ENCODE measurements at places on chromosomes 2 and 18.

- no peak for DNase-seq
These were observed 23.3 kb upstream of the MC5R start for GRCh38 chr18:13800505-13801259.

DNA sequence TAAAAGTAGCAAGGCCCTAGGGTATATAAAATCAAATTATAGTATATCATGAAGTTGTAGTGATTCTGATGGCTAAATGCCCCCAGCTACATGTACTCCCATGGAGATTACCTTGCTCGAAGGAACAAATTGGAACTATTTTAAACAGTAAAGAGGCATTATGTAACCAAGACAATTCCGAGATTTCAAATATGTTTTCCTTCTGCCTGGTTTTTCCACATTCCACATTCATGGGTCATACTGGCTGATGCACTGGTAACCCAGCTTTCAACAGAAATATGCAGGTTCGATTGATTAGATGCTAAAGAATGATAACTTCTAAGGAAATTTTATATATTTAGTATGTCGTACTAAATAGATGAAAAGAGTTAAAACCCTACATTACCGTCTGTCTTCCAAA, 62.3 kb upstream of the MGAT4A start:
- DNase-seq = no peak

GRCh38 chr2:166609183-166609959, 115.3 kb upstream of the SCN7A start:
- DNase-seq = no peak

DNA sequence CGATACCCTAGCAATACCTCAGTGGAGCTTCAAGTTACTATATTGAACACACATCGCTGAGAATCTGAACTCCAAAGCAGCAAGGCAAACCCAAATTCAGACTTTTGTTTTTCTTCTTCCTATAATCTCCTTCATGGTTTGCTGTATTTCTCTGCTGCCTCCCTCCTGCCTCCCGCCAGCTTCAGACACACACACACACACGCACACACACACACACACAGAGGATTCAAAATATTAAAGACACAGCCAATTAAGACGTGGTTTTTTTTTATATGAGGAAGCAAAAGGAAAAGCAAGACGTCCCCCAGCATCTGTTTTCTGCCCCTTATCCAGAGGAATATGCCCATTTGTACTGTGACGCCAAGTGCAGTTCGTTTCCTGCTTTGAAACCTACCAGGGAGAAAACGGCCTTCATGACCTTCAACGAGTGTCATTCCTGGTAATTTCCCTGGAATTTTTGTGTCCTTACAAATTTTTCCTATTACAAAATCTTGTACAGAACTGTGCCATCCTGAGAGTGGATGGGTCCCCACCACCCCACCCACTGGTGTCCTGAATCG, 547.9 kb upstream of the ID2 start:
- no peak for DNase-seq

GRCh38 chr2:7803515-7803914, 878.3 kb upstream of the ID2 start:
- no peak for DNase-seq

DNA sequence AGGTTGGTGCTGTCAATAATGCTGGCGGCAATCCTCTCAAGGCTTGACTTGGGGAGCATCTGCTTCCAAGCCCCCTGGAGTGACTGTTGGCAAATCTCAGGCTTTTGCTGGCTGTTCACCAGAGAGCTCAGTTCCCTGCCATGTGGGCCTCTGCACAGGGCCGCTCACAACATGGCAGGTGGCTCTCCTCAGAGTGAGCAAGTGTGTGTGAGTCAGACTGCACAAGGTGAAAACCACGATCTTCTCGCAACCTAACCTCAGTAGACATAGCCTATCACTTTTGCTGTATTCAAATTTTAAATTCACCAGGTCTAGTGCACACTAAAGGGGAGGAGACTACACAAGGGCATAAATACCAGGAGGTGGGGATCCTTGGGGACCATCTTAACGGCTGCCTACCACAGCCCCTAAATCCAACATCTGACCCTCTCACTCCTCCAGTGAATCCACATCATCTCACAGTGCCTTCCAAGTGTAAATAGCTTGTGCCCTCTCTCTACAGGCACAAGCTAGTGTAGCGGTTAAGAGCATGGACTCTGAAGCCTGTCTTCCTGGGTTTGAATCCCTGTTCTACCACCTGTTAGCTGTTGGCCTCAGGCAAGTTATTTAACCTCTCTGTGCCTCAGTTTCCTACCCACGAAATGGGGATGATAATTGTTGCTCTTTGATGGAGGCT, 187.7 kb upstream of the CXCR4 start:
- no peak for DNase-seq

DNA sequence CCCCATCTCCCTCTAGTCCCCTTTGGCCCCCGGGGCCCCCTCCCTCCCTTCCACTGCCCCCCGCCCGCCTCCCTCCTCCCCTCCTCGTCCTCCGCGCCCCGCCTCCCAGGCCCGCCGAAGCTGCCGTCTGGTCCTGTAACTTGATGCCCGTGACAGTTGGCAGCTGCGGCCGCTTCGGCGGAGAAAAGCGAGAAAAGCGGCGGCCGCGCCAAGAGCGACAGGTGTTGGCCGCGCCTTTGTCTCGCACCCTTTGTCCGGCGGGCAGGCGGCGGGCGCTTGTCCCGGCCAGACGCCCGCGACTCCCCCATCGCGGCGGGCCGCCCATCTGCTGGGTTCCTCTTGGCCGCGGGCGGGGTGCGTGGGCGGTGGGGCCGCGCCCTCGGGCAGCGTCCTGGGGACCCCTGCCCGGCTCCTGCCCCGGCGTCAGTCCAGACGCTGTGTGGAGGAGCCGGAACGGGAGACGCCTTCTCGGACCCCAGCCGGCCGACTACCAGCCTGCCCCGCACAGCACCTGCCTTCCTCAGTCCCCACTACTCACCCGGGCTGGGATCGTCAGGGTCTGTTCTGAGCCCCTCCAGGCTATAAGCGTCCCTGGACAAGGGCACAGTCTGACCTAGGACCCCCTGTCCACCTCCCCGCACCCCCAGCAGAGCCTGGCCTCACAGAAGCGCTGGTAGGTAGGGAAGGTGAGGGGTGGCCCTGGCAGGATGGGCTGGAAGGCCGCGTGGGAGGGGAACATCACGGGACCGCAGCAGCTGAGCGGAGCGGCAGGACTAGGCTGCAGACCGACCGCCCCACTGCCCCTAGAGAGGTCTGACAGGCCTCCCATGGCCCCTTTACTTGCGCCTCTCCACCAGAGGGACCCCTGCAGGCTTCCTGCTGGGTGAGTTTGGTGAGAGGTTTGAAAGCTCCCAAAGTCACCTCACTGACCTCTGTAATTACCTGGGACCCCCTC, 1.2 kb upstream of the HES6 start:
- DNase-seq = no peak

DNA sequence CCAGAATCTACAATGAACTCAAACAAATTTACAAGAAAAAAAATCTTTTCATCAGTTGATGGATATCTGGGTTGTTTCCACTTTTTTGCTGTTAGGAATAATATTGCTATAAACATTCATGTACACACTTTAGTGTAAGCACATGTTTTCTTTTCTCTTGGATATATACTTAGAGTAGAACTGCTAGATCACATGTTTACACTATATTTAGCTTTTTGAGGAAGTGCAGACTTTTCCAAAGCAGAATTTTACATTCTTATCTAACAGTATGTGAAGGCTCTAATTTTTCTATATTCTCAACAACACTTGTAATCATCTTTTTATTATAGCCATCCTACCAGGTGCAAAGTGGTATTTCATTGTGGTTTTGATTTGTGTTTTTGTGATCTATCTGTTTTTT, 103.6 kb upstream of the RMP24 start:
- no peak for DNase-seq

DNA sequence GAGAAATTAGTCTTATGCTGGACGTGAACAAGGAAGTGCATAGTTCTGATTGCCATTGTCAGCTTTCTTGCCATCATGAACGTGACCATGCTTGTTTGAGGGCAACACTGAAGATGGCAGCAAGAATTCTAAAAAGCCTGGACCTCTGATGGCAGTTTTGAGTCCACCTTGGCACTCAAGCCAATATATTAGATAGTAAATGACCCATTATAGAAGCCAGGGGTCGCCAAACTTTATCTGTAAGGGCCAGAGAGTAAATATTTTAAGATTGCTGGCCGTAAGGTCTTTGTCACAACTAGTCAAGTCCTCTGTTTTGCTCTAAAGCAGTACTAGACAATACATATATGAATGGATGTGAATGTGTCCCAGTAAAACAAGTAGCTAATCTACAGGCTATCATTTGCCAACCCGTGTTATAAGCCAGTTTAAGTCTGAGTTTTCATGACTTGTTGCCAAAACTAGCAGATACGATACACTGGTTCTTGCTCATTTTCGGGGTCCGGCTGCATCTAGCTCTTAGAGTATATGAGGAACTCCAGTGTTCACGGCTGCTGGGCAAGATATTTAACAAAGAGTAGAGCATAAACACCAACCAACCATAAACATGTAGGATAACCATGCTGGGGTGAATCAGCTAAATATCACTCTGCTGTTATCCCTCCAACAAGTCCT, 73.1 kb upstream of the PELI1 start:
- DNase-seq = no peak

DNA sequence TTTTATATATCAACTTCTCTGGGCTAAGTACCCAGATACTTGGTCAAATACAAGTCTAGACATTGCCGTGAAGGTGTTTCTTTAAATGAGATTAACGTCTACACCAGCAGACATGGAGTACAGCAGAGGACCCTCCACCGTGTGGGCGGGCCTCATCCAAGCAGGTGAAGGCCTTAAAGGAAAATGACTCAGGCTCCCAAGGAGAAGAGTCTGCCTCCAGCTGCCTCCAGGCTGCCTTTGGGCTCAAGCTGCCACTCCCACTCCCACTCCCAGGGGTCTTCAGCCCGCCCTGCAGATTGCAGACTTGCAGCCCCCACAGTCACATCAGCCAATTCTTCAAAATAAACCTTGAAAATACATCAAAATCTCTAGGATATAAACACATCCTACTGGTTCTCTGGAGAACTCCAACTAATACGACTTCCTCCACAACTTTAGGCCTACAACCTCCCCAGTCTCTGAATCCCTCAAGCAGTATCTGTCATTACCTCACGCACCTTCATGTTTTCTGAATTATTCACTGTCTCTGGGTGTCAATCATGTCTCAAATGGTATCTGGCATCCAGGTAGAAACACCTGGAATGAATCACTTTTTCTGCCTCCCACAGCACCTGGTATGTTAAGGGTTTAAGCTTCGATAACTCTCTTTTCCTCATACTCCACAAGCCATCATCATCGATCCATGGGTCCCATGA, 6.9 kb downstream of the ITGB1BP1 start:
- no peak for DNase-seq

DNA sequence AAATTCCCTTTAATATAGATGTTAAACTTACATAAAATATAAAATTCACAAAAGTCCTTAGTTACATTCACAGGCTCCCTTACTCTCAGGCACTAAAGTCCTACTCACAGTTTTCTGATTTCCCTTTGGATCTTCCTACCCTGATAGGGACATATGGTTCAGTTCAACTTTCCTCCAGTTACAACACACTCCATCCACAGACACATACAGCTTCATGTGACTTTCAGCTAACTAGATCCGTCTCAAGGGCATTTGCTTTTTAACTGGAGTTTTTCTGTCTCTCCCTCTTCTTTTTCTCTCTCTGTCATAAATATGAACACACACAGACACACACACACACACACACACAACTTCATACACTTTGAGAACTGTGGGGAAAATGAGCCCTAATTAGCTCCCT, 419.2 kb downstream of the LRP1B start:
- DNase-seq = no peak

GRCh38 chr2:74694281-74694680, 40.2 kb downstream of the SEMA4F start:
- DNase-seq = no peak

GRCh38 chr18:5912566-5912965, 17.2 kb upstream of the TMEM200C start:
- DNase-seq = no peak
